ENCODE measurements at places on chromosomes 2 and 18. TPM values are rescaled to one million over a fixed set of nuclear protein-coding genes. Genes with fewer than 3 reads are reported as not detected.

The RAD51AP2 gene
- not detected for total RNA-seq

DNA sequence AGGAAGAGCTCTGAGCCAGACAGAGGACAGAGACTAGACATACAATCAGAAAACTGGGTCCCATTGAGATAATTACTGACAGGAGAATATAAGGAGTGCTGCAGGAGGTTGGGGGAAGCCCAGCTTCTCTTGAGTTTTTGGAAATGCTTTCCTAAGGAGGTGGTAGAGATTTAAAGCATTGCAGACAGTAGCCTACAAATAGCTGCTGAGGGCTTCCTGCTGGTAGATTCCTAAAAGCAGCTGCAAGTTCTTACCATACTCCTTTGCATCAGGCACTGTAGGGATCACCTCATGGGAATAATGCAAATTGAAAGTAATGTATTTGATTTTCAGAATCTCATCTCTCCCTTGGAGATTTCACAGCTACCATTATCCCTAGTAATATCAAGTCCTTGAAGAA lies 902.6 kb upstream of the GCFC2 start:
- DNase-seq: no peak

The DUSP2 gene
- total RNA-seq: 13.1 TPM

The ST8SIA5 gene
- total RNA-seq: not detected

DNA sequence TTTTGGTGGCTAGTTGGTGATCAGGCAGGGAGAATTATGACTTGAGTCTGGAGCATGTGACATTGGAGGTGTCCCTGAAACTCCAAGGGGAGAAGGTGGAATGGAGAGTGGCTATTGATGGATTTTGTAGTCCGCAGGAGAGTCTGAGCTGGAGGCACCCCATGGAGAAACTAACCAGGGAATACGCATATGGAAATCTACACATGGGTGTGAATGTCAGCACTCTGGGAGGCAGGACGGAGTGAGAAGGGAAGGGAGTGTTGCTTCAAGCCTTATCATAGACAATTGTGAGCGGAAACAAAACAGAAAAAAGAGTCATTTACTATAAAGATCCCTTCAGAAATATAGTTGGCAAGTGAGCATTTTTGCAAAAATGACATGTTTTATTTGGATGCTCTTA lies 667 bp upstream of the SCYGR4 start:
- no peak for DNase-seq

DNA sequence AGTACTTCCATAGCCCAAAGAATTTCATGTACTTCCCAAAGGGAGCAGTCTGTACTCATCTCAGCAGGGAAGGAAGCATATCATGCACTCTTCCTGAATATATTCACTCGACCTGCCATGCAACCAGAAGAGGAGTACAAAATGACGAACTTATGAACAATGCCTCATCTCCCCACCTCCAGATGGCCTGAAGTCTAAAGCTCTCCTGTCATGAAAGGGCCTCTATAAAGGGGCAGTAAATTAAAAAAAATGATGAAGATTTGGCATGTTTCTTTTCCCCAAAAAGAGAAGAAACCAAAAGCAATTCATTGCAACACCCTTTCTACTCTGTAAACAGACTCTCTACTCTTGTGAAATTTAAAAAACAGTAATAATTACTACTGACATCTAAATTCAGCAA lies 1601.1 kb downstream of the LRP1B start:
- DNase-seq: no peak

Data from HFFc6 (cell line).